ENCODE measurements at places on chromosomes 11 and 22.

DNA sequence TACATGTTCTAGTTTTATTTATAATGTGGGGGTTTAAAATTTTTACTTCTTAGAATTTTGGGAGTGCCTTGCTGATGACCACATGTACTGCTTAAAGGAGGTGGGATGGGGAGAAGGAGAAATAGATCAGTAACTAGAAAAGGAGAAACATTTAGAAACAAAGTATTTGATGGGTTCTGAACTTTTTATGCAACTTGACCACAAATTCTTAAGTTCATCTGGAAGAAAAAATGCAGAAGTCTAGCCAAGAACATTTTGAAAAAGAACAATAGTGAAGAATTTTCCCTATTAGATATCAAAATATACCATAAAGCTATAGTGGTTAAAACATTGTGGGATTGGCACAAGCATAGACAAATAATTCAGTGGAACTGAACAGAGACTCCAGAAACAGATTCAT is 73.3 kb upstream of the AMPD3 start:
- DNase-seq, result no peak

DNA sequence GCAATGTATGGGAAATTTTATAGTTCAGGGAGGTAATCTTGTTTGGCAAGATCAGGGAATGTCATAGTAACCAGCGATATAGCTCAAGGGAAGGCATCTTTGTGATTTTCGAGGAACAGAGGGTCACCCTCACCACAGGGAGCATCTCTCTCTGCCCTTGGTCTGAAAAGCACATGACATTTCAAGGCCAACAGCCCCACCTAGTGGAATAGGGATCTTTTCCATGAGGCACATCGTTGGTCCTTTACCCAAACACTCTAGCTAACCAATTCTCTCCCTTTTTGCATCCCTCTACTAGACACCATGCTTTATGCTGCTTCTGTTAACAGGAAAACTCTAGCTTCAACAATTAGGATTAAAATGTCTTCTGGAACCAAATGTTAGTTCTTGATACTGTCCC is 179.0 kb downstream of the GRM5 start:
- DNase-seq, result no peak

- no peak for DNase-seq
These were observed 5.2 kb upstream of the GCAT start for GRCh38 chr22:37802310-37803194.

- DNase-seq, result no peak
These were observed 936.2 kb upstream of the CHORDC1 start for GRCh38 chr11:91158891-91159537.

DNA sequence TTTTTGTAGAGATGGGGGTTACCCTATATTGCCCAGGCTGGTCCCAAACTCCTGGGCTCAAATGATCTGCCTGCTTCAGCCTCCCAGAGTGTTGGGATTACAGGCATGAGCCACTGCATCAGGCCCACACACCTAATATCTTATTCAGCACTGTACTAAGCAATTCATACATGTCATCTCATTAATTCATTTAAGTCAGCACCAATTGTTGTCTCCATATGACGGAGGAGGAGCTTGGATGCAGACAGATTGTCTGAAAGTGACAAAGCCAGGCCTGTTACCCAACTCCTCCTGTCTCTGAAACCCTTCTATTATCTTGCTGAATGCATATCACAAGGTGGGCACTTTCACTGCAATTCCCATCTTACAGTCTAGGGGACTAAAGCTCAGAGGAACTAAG is 57.5 kb upstream of the ALX4 start:
- no peak for DNase-seq

GRCh38 chr22:37412495-37413250 is 14.6 kb downstream of the ELFN2 start:
- no peak for DNase-seq
